Activated CD8-positive, alpha-beta memory T cell treated with anti-CD3 and anti-CD28 coated beads for 1 hour (primary cell): ENCODE measurements at places on chromosomes 3 and 15.

GRCh38 chr15:41180206-41180789 lies 50.3 kb downstream of the EXD1 start:
- no peak for DNase-seq

- no peak for DNase-seq
These were observed 40.4 kb downstream of the CACNA1D start for GRCh38 chr3:53534676-53535400.

- no peak for DNase-seq
These were observed 35.6 kb upstream of the LIPC start for GRCh38 chr15:58396181-58396580.

GRCh38 chr3:178538056-178538455 lies 1.8 kb downstream of the KCNMB2 start:
- DNase-seq = no peak

- no peak for DNase-seq
These were observed 82.5 kb upstream of the CTNNB1 start for GRCh38 chr3:41116851-41117250.

GRCh38 chr3:185362850-185363661 lies at the start of gene MAP3K13:
Gene MAP3K13, plus strand, starts transcription at chr3:185363136. Its CDS starts 65,446 bp downstream, at chr3:185428582.
- DNase-seq = no peak

- no peak for DNase-seq
These were observed 284.2 kb upstream of the ATP11B start for GRCh38 chr3:182508919-182509711.

DNA sequence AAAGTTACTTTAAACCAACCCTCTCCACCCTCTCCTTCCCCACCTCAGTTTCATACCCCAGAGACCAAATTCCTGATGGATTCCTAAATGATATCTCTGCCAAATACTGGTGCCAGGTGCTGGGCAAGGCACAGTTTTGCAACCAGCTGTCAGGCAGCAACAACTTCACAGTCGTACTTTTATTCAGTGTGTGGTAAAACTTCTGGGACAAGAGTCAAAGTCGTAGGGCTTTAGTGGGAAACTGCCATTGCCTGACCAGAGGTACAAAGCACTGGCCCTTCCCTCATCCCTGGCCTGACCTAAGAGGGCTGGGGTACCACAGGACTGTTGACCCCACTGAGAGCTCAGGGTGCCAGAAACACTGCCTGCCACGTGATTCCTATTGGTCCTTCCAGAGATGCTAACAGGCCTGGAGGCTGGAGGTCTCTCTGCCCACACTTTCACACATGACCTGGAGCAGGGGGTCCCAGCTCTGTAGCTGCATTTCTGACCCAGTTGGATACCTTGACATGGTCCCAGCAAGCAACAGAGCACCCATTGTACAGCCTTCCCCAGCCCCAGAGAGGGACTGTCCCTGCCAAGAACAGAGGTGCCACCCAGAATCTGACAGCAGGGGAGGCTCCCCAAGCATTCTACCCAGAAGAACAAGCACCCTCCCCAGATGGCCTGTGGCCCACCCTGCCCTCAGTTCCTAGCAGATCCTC lies 59.9 kb downstream of the LIPC start:
- no peak for DNase-seq

DNA sequence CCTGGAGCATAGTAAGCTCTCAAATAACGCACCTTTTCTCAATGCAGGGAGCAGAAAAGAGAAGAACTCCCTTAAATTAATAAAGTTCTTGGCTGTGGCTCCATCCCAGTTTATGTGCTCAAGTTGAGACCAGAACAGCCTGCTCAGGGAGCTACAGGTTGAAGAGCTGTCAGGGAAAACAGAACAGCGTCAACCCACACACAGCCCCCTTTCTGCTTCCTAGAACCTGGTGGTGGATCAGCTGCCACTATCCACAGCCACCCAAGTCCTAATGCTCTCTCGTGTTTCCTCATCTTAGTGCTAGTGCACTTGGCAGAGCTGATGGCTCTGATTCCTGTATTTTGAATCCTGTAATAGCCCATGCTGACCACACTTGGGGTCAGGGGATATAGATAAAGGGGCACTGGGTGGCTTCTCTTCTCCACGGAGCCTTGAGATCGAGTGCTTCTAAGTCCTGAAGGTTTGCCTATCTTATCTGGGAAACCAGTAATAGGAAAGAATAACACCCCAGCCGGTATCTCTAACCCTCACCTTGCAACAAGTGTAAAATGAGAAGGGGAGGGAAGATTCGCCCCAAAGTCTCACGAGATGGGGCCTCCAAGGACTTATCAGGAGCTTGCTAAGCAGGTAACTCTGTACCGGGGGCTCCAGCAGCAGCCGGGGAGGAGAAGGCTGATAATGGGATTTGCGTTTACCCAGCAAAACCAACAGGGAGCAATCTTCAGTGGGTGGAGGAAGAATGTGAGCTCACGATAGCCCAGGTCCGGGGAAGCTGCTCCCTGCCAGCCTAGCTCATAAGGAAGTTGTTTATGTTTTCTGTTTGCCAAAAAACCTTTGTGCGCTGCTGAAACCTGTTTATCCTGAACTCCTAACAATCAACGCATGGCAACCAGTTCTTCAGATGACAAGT lies 136.2 kb upstream of the ICE2 start:
- no peak for DNase-seq

DNA sequence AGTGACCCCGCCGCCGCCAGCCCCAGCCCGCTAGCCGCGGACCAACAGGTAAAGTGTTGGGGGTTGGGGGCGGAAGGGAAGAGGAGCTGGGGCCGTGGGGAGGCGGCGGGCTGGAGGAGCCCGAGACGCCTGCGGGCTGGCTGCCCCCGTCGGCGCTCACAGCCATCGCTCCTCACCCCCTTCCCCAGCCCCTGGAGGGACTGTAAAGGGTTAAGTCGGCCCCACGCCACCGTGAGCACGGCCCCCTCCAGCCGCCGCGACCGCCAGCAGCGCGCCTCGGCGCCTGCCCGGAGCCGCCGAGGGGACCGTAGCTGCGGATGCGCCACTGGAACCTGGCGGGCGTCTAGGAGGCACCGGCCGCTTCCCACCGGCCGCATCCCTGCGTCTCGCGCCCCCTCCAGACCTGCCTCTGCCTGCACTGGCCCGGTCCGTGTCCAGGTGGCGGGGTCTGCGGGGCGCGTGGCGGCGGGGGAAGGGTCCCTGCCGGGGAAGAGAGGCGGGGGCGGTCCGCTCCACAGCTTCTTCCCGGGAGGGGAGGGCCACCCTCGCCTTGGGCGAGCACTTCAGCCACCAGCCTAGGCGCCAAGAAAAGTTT lies 522 bp downstream of the MED12L start:
- DNase-seq = no peak

DNA sequence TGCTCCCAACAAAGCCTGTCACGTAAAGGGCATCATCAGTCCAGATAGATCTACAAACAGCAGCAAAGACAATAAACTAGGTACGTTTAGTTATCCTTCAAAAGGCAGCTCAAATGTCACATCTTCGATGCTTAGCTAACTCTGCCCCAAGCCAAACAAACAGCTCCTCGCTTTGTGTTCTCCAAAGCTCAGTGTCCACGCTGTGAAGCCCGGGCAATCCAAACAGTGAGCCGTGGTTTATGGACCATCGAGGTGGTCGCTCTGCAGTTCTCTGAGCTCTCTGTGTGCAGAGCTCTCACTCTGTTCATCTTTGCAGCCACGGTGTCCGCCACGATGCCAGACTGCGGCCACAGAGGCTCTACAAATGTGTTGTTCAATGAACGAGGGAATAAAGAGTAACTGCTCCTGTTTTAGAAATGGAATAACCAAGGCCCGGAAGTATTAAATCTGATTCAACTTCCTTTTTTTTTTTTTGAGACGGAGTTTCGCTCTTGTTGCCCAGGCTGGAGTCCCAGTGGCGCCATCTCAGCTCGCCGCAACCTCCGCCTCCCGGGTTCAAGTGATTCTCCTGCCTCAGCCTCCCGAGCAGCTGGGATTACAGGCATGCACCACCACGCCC lies 117.2 kb upstream of the FAM174B start:
- no peak for DNase-seq

- DNase-seq = peak; percentile 50
These were observed 8.8 kb upstream of the ELP6 start for GRCh38 chr3:47522082-47522987.
